ENCODE measurements at places on chromosomes 2 and 18.

GRCh38 chr18:79857082-79857671 is 59.4 kb downstream of the KCNG2 start:
- DNase-seq: no peak

- no peak for DNase-seq
These were observed 31.3 kb upstream of the EVA1A start for GRCh38 chr2:75592030-75592429.

GRCh38 chr2:226767056-226767813 is 32.4 kb downstream of the IRS1 start:
- no peak for DNase-seq

DNA sequence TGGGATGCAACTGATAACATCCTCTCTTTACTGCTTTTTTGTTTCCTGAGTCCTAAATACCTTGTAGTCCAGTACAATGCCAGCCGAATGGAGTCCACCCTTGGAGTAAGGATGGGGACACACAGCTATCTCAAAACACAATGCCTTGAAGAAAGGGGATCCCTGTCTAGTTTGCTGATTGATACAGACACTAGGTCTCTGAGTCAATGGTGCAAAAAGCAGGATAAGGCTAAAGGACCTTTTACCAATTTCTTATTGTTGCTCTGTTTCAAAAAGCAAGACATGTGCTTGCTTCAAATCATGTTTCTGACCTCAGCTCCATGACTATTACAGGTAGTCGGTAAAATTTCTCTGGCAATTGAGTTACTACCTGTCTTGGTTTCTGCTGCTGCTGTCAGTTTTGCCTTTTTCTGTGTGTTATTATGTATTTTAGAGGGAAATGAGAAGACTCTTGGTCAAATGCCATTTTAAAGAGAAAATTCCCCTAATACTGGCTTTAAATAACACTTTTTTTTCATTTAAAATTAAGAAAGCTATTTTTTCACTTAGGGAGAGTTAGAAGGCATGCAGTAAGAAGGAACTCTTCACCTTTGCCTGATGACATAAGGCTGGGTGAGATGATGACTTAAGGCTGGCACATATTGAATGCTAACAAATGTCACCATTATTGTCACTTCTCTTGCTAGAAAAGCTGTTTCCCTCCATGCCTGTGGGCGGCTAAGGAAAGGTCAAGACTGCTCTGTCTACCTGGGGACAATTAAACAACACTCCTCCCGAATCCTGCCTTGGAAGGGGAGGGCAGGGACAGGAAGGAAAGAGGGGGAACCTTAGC is 4.9 kb upstream of the FIGLA start:
- DNase-seq: no peak

DNA sequence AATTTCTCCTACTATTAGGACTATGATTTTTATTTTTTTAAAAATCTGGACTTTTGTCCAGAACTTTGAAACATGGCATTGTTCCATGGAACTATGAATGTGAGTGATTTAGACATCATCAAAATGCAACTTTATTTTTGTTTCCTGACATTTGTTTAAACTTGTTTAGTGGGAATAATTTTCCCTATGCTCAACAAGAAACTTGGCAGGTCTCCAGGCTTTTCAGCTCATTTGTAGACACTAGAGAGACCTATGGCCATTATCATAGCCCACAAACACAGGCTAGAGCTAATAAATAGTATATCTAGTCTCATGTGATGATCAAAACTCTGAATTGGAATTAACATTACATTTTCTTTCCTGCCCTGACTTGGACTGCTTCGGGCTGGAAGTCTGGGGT is 145.1 kb upstream of the CELF4 start:
- DNase-seq: no peak

- no peak for DNase-seq
These were observed 65.9 kb upstream of the RPL31 start for GRCh38 chr2:100936070-100936741.

GRCh38 chr2:84931384-84931821 is 25.9 kb downstream of the TMSB10 start:
- no peak for DNase-seq

GRCh38 chr2:10071595-10071994 is 8.6 kb downstream of the CYS1 start:
- no peak for DNase-seq

GRCh38 chr18:3451989-3452749 is 2.2 kb downstream of the TGIF1 start:
- DNase-seq: peak; percentile 21

- DNase-seq: peak; percentile 17
These were observed 64.0 kb upstream of the CABLES1 start for GRCh38 chr18:23071285-23071684.

DNA sequence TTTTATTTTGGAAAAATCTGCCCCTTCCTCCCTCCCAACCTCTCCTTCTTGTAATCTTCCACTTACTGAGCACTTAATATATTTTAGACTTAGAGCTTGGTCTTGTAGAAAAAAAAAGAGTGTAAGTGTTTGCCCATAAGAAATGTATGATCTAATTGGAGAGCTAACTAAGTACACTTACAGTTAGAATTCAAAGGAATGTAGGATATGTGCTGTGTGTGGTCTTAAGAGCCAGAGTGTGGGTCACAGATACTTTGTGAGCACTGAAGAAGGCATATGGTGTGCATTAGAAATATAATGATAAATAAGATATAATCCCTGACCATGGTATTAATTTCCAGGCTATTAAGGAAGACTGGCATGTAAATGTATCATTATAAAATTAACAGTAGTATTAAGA is 91.8 kb upstream of the ZNF521 start:
- no peak for DNase-seq

Data from memory B cell (primary cell).